ENCODE measurements at places on chromosomes 12 and 14.

- no peak for DNase-seq
These were observed 8.9 kb upstream of the TAS2R46 start for GRCh38 chr12:11070999-11071398.

DNA sequence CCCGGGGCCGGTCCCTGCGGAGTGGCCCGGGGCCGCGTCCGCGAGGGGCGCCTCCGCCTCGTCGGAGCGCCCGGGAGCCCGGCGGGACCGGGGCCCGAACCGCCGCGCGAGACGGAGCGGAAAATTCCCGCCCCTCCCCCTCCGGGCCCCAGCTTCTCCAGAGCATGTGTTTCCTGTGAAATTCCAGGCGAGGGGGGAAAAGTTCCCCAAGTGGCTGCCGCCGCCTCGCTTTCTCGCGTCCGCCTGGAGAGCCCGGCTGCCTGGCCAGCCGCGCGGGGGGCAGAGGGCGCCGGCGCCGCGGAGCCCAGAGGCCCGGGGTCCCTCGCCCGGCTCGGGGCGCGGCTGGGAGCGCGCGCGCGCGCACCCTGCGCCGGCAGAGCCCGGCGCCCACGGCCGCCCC, 904 bp downstream of the CACNA1C start:
- DNase-seq: no peak

- no peak for DNase-seq
These were observed 10.7 kb upstream of the EVL start for GRCh38 chr14:100054316-100055075.

- no peak for DNase-seq
These were observed 218.1 kb upstream of the HMGA2 start for GRCh38 chr12:65606008-65606766.

GRCh38 chr14:104274806-104275205, 136.4 kb downstream of the KIF26A start:
- DNase-seq: no peak

- DNase-seq: no peak
These were observed 94.5 kb downstream of the CALM1 start for GRCh38 chr14:90491221-90491885.

DNA sequence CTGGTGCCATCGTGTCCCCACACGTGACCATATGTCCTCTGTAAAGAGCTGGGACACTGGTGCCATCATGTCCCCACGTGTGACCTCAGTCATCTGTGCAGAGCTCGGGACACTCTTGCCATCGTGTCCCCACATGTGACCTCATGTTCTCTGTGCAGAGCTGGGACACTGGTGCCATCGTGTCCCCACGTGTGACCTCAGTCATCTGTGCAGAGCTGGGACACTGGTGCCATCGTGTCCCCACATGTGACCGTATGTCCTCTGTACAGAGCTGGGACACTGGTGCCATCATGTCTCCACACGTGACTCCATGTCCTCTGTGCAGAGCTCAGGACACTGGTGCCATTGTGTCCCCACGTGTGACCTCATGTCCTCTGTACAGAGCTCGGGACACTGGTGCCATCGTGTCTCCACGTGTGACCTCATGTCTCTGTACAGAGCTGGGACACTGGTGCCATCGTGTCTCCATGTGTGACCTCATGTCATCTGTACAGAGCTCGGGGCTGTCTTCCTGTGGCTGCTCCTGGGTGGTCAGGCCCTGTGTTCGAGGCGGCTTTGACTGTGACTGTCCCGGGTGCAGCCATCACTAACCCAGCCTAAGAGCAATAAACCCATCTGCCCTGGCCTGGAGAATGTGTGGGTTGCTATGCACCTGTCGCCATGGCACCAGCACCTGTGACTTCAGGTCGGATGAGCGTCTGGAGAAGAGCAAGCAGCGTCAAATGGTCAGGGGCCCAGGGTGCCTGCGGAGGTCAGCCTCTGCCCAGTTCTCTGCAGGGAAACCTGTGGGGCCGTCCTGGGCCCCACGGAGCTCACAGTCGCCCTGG, 334.4 kb downstream of the ADGRD1 start:
- no peak for DNase-seq

- no peak for DNase-seq
These were observed 160.3 kb upstream of the BMP4 start for GRCh38 chr14:54116972-54117371.

- DNase-seq: peak; percentile 29
These were observed 40.2 kb downstream of the HSP90AA1 start for GRCh38 chr14:102046337-102047278.

DNA sequence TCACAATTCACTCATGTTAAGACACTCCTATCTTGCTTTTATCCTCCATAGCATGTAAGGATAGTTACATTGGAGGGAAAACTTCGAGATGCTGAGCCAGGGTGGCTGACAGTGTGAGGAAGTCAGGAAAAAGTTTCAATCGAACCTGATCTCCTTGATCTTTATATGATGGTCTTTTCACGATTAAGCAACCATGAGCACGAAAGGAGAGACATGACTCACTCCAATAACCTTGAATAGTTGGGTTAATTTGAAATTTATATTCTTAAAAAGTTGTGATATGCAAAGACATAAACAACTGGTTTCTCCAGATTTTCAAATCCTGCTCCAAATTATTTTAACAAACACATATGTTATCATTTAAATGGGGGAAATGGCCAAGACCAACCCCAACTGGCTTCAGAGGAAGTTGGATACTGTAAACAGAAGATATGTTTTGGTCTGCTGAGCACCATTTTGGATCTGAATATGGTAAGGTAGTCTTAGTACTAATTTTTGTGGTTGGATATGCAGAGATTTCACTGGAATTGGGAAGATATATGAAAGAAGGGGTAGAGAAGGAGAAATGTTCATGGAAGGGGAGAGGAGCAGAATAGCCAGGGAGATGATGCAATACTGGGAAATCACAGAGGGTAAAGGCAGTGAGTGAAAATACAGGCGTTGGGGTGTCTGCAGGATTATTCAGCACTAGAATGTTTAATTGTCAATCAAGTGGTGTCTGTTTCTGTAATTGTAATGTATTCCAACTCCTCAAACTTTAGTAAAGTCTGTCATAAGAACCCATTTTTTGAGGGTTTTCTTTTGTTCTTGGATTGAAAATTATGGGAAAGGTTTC, 185.2 kb upstream of the SLC38A2 start:
- no peak for DNase-seq

DNA sequence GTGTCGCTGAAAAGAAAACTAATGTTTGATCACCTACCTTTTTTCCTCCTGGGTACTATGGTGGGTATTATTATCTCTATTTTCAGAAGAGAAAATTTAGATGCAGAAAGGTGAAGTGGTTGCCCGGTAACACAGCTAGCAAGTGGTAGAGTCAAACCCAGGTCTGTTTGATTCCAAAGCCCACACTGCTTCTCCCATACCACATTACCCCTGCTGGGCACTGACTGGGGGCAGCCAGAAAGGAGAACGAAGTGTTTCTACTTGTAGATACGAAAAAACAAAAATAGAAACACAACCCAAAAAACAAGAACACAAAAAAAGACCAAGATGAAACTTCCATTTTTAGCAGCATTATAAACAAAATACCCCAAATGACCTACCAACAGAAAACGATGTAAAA, 142.2 kb downstream of the SLC41A2 start:
- DNase-seq: no peak

- DNase-seq: no peak
These were observed 136.4 kb downstream of the ZFP36L1 start for GRCh38 chr14:68656452-68656851.

- DNase-seq: no peak
These were observed 101.8 kb downstream of the CMKLR1 start for GRCh38 chr12:108237272-108237671.

DNA sequence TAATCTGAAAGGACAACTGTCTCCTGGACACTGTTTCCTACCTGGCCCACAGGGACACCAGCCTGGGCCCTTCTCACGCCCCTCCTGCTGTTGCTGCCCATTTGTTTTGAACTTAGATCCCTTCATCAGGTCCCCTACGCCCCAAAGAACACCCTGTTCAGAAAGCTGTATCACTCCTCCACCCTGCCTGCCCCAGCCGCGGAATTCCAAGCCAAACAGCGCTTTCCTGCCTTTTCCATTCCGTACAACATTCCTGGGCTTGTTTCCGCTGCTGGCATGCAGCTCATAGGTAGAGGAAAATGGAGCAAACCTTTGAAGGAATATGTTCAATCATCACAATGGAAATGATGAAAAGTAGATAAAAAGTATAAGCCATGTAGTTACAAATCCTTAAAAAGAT, 12.8 kb upstream of the GSG1 start:
- no peak for DNase-seq

GRCh38 chr12:52691076-52691840, 11.1 kb upstream of the KRT1 start:
- peak; percentile 49 for DNase-seq

- DNase-seq: no peak
These were observed 162.0 kb upstream of the LMNTD1 start for GRCh38 chr12:25715102-25715501.

- DNase-seq: no peak
These were observed 10.4 kb downstream of the TECPR2 start for GRCh38 chr14:102373110-102373509.

- no peak for DNase-seq
These were observed 92.3 kb upstream of the FERMT2 start for GRCh38 chr14:53043027-53043581.

DNA sequence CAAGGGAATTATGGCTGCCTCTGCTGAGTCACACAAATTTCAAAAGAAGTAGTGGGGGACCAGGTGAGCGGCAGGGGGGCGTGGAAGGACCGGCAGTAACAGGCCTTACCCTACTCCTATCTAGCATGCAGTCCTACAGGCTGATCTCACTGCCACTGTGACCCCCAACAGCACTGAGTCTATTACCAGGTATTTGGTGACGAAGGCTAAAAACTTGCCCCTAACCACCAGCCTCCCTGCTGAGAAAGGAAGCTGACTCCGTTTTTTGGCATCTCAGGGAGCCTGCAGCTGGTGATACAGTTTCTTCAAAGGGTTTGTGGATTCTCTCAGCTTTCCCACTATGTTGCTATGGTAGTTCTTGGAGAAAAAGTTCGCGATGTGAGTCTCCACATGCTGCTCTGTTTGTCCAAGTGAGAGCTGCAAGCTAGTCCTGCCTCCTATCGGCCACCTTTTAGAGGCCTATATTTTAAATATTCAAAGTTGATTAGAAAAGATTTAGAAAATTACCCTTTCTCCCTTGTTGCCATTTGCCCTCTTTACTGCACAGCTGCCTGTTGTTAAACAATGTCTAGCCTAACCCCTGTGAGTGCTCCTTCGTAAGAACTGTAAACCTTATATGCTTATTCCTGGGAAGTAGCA, 57.1 kb upstream of the SLCO1B1 start:
- DNase-seq: no peak

GRCh38 chr14:76109087-76109880, 42.4 kb upstream of the GPATCH2L start:
- no peak for DNase-seq

DNA sequence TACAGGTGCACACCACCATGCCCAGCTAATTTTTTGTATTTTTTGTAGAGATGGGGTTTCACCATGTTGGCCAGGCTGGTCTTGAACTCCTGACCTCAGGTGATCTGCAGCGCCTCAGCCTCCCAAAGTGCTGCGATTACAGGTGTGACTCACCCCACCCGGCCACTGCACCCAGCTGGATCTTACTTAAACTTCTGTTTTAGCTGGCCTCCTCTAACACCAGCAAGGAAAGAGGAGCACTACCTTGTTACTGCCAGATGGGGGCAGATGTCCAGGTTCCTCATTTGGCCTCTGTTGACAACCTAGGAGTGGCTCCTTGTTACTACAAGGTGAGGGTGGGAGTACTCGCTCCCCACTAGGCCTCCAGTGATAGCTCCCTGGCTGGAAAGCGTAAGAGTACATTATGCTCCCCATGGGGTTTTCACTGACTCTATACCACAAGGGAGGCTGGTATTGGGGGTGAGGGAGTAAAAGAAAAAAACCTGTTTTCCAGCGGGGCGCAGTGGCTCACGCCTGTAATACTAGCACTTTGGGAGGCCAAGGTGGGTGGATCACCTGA, 13.2 kb upstream of the ARF6 start:
- DNase-seq: peak; percentile 76

GRCh38 chr12:6450869-6451347, 934 bp upstream of the TAPBPL start:
- DNase-seq: no peak

DNA sequence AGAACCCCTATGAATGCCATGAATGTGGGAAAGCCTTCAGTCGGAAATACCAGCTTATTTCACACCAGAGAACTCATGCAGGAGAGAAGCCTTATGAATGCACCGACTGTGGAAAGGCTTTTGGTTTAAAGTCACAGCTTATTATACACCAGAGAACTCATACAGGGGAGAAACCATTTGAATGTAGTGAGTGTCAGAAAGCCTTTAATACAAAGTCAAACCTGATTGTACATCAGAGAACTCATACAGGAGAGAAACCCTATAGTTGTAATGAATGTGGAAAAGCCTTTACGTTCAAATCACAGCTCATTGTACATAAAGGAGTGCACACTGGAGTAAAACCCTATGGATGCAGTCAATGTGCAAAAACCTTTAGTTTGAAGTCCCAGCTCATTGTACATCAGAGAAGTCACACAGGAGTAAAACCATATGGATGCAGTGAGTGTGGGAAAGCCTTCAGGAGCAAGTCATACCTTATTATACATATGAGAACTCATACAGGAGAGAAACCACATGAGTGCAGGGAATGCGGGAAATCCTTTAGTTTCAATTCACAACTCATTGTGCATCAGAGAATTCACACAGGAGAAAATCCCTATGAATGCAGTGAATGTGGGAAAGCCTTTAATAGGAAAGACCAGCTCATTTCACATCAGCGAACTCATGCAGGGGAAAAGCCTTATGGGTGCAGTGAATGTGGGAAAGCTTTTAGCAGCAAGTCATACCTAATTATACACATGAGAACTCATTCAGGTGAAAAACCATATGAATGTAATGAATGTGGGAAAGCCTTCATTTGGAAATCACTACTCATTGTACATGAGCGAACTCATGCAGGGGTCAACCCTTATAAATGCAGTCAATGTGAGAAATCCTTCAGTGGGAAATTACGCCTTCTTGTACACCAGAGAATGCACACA, 22.3 kb downstream of the ZNF268 start:
- DNase-seq: no peak

DNA sequence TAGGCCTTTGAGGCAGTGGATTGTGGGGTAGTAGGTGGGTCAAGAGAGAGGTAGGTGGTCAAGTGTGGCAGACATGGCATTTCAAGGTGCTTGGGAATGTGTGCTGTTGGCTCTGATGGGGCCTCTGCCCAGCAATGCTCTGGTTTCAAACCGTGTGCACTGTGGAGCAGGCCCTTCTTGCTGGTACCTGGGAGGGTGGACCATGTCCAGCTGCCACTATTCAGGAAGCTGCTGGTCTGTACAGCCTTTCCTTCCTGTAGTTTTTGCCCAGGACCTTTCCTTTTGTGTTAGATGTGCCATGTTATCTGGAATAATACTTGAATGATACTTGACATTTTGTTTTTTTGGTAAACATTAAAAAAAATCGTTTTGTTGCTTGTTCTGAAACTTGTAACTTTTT, 14.8 kb downstream of the RIMKLB start:
- DNase-seq: no peak

DNA sequence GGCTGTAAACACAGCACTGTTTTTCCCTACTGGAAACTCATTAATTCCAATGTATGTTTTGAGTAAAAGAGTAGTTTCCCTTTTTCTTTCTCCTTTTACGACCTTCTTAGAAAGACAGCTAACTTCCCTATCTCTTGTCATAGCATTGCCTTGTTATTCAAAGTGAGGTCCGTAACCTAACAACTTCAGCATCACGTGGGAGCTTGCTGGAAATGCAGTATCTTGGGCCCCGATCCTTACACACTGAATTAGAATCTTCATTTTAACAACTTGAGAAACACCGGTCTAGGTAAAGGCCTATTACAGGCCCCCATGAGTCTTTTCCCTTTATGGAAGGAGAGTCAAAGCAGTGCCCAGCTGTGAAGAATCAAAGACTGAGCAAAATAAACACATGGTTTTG, 230.7 kb upstream of the PRKD1 start:
- no peak for DNase-seq

Measured in CD4-positive, alpha-beta T cell treated with Interleukin-1 beta for 1 hour (primary cell).